ENCODE measurements at places on chromosomes 16 and 17.

GRCh38 chr17:59829217-59830006 lies 63.3 kb downstream of the TUBD1 start:
- DNase-seq: no peak

- no peak for DNase-seq
These were observed 261.7 kb downstream of the CEP112 start for GRCh38 chr17:65930140-65930730.

DNA sequence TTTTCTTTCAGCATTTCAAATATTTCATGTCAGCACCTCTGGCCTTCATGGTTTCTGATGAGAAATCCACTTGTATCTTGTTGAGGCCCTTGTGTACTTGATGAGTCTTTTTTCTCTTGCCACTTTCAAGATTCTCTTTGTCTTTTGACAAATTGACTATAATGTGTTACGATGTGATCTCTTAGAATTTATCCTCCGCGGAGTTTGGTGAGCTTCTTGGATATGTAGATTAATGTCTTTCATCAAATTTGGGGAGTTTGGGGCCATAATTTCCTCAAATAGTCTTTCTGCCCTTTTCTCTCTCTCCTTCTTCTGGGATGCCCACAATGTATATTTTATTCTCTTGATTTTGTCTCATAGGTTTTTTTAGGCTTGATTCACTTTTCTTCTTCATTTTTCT lies 96.0 kb downstream of the CHD9 start:
- DNase-seq: no peak

DNA sequence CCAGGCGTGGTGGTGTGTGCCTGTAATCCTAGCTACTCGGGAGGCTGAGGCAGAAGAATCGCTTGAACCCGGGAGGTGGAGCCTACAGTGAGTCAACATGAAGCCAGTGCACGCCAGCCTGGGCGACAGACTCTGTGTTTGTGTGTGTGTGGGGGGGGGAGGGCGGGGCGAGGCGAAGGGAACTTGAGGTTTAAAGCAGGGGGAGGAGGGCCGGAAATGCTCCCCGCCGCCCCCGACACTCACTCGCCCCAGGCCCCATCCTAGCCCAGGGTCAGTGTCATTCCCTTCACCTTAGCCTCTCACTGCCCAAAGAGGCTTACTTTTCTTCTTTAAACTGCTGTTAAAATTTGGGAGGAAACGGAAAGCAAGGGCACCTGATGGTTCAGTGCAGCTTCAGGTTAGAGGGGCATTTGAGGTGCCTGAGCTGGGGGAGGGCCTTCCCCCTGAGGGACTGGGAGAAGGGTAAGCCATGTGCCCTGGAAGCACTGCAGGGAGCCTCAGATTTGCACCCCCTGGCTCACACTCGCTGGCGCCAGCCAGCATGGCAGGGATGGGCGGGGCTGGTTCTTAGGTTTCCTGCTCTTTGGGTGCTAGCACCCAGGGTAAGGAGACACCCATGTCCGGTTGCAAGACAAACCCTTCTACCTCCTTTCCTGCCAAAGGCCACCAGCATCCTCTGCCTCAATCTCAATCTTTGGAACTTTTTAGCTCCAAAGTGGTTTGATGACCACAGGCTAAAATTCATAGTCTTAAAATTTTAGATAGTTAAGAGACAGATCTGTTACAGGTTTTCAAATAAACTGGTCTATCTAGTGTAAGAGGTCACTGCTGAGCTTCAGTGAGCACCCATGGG lies 2.2 kb upstream of the LIMD2 start:
- peak; percentile 73 for DNase-seq

DNA sequence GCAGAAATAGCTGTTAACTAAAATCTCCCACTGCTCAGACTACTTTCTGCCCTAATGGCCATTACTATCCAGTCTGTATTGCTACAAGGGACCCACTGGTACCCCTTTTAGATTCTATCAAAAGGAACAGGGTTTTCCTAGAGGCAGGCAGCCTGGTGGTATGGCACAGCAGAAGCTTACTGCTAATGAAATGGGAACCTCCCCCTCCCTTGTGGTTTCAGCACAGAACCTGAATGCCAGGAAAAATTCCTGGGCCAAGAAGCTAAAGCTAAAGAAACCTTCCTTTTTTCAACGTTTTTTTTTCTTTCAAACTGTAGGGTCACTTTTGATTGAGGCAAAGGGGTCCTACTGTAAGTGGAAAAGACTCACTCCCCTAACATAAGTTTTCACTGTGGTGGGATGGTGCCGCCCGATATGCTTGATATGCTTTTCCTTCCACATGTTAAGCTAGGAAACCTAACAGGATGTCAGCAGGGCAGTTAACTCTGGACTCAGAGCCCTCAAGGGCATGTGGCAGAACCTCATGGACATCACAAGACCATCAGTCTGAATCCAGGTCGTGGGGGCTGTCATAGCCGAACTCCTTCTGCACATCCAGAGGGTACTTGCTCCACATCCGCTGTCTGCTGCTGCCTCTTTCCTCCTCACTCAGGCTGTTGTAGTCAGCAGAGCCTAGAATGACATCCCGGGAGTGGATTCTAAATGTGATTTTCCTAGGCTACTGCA lies 9.8 kb downstream of the SLC7A6OS start:
- no peak for DNase-seq

DNA sequence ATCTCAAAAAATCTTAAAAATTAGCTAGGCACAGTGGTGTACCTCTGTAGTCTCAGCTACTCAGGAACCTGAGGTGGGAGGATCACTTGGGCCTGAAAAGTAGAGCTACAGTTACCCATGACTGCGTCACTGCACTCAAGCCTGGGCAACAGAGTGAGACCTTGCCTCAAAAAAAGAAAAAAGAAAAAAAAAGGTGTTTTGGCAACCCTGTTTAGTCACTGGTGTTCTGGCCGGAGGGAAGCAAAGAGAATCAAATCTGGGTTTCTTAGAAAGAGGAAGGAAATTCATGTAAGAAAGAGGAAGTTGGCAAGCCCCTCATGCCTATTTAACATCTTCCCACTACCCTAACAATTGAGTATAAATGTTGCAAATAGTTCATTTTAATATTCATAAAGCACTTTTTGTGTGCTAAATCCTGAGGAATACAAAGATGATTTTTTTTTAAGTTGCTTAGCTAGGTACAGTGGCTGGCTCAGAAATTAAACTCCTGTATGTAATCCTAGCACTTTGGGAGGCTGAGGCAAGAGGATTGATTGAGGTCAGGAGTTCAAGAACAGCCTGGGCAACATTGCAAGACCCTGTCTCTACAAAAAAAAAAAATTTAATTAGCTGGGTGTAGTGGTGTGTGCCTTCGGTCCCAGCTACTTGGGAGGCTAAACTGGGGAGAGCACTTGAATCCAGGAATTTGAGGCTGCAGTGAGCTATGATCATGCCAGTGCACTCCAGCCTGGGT lies 6.5 kb upstream of the USP32 start:
- no peak for DNase-seq

DNA sequence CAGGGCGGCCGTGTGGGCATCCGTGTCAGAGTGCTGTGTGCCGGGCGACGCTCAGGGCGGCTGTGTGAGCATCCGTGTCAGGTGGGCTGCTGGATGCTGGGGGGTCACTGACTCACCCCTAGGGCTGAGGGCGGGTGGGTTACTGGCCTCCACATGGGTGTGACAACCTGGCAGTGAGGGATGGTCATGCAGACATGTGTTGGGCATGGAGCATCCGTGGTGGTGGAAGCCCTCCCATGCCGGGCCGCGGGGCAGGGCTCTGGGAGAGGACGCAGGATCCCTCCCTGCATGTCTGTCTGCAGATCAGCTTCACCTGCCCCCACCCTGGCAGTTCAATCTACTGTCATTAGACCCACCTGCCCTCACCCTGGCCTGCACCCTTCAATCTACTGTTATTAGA lies 56.3 kb downstream of the METRNL start:
- no peak for DNase-seq

- DNase-seq: no peak
These were observed 120.6 kb downstream of the MAP2K6 start for GRCh38 chr17:69535016-69535570.

- no peak for DNase-seq
These were observed 4.6 kb downstream of the FAM171A2 start for GRCh38 chr17:44359006-44359405.

GRCh38 chr17:9465210-9465921 lies 110.3 kb downstream of the STX8 start:
- no peak for DNase-seq

- DNase-seq: no peak
These were observed 134.4 kb downstream of the COPRS start for GRCh38 chr17:31724619-31725018.

- peak; percentile 56 for DNase-seq
These were observed 6.5 kb downstream of the SCGB1C2 start for GRCh38 chr17:143785-144281.

- no peak for DNase-seq
These were observed 1.3 kb downstream of the TOM1L2 start for GRCh38 chr17:17970699-17971430.

DNA sequence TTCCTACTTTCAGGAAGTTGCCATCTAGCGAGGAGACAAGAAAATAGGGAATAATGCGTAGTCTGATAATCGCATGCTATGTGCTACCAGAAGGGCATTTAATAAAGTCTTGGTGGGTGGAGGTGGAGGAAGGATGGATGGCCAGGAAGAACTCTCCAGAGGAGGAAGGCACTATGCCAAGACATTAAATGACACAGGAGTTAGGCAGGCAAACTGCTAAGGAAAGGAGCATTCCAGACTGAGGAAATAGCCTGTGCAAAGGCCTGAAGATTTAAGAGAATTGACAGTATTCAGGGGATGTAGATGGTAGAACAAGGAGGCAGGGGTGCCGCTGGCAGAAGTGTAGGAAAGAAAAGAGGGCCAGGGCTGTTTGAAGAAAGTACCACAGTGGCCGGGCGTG lies 19.3 kb upstream of the ARHGAP44 start:
- DNase-seq: no peak

DNA sequence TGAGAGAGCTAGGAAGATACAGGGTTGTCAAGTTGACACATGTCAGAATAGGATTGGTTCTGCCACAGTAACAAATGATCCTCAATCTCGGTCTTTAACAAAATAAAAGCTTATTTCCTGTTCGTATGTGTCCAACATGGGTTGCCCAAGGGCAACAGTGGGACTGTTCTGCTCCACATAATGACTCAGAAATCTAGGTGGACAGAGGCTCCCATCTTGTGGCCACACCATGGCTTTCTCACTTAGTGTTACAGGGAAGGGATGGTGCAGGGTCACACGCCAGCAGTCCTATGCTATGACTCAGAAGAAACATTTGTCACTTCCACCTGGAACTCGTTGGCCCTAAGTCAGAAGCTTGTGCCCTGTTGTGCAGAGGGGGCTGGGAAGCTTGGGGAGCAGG lies 364.9 kb downstream of the SNX29 start:
- no peak for DNase-seq

DNA sequence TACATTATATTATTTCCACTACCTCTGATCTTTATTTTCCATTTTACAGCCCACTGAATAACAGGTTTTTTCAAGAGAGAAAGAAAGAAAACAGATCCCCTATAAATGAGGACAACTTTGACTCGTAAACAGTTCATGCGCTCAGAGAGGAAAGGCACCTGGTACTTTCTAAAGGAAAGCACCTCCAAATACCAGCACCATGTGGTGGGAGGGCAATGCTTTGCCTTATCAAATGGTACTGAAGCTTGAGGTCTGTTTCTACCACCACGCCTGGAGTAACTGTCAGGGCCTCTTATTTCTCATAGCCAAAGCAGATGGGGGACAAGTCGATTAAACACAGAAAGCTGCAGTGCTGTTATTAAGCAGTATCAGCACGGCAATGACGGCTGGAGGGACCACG lies 510.3 kb upstream of the ZFHX3 start:
- DNase-seq: no peak

GRCh38 chr16:73874324-73874723 lies 422.3 kb upstream of the PSMD7 start:
- no peak for DNase-seq

Measured in stimulated activated CD8-positive, alpha-beta memory T cell treated with anti-CD3 and anti-CD28 coated beads, Interleukin-7, amount 100 ng/mL, for 4 hours (primary cell).